ENCODE measurements at places on chromosomes 6 and 20.

DNA sequence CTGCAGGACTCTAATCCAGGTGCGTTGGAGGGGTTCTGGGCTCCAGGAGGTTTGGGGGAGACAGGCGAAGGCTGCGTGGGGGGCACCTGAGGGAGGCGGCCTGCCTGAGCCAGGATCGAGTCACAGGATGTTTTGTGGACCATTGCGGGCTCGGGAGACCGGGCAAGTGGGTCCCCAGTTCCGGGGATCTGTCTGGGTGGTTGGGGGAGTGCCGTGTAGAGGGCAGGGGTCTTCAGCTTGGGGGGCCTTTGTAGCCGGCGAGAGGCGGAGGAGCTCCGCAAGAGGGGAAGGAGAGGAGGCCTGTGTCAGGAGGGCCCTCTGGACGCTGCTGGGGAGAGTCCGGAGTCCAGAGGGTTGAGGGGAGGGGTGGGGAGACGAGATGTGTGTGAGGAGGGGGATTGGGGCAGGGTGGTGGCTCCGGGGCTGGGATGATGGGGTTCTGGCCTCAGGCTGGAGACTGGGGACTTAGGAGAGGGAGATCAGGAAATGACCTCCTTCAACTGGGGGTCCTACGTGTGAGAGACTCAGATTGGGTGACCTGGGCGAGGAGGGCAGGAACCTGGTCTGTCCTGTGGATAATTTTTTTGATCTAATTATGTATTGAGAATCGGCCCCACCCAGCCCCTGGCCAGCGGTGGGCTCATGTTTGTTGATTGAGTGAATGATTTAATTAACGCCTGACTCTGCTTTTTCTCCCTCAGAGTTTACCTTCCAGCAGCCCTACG lies 505 bp downstream of the SNAI1 start:
- DNase-seq = no peak

DNA sequence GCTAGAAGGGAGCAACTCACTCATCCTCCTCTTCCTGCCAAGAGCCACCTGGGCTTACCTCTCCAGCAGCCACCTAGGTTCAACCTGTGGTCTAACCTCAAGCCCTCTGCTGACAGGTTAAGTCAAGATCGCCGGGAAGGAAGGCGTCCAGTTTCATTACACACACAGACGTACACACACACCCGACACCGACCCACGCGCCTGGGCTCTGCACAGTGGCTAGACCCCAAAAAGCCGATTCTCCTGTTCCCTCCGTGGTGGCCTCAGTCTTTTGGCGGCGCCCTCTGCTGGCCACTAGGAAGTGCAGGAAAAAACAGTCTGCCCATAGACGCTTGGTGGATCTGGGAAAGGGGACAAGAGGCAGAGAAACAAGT lies 52.8 kb downstream of the MRPL14 start:
- no peak for DNase-seq

- no peak for DNase-seq
Observed at GRCh38 chr6:154814063-154814462, 80.8 kb downstream of the SCAF8 start.

DNA sequence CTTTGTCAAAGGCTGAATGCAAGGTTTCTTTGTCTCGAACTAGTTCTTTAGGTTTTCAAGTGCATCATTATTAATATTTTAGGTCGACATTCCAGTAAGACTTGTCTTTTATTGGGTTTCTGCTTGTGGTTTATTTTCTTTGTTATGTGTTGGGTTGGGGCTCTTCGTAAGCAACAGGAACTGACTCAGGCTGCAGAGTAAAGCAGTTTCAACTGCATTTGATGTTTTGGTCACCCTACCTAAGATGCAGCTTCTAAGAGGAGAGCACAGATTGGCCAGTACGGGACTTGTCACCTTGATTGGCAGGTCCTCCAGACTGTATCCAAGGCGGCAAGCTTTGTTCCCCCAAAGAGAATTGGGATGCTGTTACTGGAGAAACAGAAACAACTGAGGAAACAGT lies 149.5 kb upstream of the SULF2 start:
- DNase-seq = no peak

DNA sequence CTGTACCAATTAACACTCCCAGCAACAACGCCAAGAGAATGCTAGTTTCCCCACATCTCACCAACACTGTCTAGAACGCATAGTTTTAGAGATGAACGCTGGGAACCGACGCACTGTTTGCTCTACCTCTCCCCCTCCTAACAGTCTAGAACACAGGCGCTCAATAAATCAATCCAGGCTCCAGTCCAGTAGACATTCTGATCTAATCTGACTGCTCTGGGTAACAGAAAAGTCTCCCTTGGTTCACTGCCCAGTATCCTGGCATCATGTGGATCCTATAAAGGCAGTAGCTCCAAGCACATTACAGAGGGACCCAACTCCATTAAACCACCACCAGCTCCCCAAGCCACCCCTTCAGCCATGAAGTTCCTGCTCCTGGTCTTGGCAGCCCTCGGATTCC lies at the start of gene DEFB132:
Gene DEFB132, plus strand, starts transcription at position 306 of the 400 bp plus-strand sequence. Its CDS starts 55 bp downstream, at position 361.
- DNase-seq = no peak

DNA sequence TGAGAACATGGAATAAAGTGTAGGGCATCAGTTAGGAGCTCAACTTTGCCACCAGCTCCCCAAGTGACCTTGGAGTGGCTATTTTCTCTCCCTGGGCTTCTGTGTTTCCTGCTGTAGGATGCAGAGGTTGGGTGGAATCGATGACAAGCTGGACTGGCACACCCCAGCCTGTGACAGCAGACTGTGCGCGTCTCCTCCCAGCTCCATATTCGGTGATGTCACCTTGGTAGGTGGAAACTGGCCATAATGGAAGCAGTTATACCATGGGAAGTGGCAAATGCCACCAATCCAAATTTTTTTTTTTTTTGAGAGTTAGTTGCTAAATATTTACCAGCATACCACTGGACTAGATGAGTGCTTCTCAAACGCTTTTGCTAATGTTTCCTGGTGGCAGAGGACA lies 85.2 kb downstream of the BANF2 start:
- DNase-seq = no peak

DNA sequence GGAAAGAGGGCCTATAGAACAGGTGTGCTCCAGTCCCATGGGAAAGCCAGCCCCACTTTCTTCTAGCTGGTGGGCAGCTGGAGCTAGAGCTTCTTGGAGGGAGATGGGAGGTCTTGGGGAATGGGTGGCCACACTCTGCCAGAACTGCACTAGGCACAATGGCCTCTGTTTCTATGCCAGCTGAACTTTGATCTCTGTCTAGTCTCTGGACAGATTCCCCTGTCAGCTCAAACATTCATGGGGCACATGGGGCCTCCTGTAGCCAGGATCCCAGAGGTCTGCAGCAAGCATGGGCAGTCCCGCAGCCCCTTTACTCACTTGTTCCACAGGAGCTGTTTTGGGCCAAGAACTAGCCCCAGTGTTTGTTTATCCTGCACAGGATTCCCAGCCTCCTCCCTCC lies 591.3 kb upstream of the HS3ST5 start:
- no peak for DNase-seq

DNA sequence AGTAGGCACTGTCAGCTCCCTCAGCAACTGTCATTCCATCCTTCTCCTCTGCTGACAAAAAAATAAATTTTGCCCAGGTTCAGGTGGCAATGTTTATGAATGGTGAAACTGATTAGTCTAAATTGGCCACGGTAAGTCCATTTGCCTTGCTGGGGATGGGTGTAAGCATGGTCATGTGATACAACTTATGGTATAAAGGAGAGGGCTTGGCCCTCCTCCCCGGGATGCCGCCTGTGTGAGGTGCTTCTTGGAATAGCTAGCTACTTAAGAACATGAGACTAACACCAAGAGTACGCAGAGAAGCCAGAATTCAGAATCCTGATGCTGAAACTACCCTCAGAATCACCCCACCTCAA lies 94.4 kb upstream of the MAP7 start:
- no peak for DNase-seq

DNA sequence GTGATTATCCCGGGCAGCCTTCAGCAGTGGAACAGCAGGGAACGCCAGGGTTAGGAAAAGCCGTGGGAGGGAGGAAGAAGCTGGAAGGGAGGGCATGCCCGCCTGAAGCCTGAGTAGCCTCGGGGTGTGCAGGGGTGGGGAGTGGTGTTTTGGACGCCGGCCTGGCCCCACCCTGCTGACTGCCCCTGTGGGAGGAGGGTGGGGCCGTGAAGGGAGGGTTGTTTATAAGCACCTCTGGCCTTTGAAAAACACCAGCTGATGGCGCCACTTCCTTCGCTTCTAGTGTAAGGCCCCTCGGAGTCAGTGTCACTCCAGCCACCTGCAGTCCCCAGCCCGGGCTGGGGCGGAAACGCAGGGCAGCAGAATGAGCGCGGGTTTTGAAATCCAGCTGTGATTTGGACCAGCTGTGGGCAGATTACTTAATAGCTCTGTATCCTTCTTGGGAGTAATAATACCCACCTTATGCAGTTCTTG lies 52.8 kb upstream of the BMP6 start:
- no peak for DNase-seq

DNA sequence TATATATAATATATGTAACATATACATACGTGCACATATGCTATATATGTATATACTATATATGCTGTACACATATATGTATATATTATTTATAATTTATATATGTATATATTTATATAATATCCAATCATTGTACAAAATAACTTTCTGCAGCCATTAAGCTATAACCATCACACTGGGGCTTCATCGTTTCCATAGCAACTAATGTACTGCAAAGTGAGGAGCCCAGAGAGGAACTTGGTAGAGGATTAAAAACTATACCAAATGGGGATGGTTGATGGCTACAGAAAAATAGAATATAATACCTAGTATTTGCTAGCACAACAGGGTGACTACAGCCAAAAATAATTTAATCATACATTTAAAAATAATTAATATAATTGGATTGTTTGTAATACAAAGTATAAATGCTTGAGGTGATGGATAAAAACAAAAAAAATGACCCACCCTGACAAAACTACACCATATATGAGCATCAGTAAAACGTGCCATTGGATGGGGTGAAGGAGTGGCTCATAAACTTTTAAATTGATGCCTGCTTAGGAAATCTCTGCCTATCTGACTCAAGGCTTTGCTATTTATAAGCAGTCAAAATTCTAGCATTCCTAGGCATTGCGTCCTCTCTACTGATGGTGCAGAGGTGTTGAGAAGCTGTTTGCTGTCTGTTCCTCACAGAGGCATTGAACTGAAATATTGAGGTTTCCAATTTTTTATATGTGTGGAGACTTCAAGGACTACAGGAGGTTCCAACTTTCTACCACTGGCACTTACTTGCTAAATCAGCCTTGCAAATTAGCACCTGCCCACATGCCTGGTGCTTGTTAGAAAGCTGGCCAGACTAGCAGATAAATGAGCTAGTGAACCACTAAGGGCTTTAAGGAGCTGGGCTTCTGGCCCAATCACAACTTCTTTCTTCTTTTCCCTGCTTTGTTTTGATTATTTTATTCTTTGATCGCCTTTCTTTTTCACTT lies 190.1 kb downstream of the SCP2D1 start:
- DNase-seq = no peak

DNA sequence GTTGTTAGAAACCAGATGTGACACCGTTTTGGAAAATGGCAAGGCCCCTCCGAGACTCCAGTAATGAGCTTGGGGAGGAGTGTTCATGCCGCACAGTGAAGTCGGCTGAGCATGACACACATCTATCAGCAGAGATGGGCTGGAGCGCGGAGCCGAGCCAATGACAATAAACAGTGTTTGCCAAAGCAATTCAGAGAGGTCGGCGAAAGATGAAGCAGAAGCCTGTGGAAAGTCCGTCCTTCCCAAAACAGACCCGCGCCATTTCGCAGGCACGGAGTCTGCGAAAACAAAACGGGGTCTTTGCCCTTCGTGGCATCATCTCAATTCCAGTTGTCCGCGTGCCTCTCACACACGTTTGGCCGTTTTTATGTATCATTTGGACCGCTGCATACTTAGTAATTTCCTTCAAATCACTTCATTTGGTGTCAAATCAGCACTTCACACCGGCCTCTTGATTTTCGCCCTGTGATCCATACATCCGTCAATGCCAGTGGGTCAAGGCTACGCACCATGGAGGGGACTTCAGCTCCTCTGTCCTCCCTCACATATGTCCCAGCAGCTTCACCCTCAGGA lies 71.3 kb downstream of the SULF2 start:
- no peak for DNase-seq

DNA sequence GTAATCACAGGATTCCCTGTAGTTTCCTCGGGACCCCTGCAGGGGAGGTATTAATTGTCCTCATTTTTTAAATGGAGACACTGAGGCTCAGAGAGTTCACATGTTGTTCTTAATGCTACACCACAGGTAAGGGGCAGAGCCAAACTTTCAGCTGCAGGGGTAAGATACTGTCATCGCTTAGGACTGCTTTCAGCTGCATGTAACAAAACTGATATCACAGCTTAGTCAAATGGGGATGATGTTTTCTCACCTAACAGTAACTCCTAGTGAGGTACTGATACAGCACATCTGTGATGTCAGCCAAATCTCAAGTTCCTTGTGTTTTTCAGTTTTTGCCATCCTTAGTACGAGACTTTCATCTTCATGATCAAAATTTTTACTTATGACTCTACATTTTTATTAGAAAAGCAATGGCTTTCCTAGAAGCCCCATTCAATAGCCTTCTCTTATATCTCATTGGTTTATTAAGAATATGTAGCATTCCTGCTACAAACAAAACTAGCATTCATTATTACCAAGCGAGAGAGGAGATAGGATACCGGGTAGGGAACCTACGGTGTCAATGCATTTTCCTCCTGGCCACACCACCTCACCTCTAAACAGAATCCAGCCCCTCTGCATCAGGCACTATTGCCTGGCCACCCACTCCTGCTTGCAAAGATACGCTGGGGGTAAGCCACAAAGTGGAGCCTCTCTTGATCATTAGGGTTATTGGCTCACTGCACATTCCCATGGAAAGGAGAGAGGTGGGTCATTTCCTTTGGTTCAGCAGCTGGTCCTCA lies 557.5 kb downstream of the CD83 start:
- DNase-seq = no peak

DNA sequence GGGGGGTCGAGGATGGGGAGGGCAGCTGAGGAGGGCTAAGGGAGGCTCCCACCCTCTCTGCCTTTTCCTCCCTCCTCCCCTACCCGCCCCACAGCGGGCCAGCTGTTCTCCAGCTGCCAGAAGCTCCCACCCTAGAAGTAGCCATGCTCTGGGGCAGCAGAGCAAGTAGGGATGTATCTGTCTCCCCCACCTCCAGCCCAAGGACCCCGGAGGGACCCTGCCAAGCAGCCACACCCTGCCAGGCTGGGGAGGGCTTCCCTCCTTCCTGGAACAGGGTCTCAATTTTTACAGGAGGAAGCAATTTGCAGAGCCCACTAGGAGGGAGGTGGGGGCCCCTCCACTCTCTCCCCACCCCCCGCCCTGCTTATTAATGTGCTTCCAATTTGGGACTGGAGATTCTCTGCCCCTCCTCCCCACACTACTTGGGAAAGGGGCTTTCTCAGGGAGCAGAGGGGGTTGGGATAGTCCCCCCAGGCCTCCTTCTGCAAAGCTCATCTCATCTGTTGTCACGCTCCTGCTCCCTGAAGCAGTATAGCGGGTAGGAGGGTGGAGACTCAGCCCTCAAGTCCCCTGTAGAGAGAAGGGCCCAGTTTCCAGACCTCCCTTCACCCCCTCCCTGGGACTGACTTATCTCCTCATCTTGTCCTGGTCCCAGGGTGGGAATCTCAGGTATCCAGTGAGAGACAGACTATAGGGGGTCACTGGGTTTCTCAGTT lies 4.5 kb downstream of the TEAD3 start:
- no peak for DNase-seq

All from caudate nucleus (tissue), 63 donors.